ENCODE measurements at places on chromosomes 3 and 15.

DNA sequence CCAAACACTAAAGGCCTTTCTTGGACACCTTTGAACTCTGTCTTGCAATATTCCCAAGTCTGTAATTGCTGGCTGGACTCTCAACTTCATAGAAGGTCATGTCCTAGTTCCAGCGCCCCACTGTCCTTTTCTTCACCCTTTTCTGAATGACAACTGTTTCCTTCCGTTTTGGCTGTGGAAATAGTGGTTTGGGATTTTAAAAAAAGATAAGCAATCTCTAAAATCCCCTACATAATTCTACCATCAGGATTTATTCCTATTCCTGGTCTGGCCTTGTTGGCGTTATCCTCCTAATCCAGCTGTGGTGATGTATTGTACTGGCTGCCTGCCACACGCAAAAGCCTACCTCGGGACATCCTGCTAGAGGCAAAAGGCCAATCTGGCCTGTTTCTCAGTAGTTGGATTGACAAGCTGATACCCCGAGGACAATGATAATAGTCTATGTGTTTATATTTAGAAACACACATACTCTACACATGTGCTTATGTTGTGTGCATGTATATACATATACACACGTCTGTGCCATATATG lies 440.3 kb upstream of the DPH6 start:
- no peak for DNase-seq

GRCh38 chr3:150439657-150440056 lies 31.6 kb downstream of the TSC22D2 start:
- no peak for DNase-seq

GRCh38 chr3:195096053-195096452 lies 174.9 kb downstream of the XXYLT1 start:
- DNase-seq = no peak

DNA sequence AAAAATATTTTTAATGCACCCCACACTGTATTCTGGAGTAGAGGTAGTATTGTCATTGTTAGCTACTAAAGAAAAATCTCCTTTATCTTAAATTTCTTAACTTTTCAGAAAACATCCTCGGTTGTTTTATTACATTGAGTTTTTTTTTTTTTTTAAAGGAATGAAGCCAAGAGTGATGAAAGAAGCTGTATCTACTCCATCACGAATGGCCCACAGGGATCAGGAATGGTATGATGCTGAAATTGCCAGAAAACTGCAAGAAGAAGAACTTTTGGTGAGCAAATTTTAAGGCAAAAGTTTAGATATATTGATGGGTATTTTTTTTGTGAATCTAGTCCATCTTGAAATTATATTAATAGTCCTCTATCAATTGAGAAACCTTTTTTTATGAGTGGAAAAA lies 49.7 kb upstream of the UTS2B start:
- no peak for DNase-seq

DNA sequence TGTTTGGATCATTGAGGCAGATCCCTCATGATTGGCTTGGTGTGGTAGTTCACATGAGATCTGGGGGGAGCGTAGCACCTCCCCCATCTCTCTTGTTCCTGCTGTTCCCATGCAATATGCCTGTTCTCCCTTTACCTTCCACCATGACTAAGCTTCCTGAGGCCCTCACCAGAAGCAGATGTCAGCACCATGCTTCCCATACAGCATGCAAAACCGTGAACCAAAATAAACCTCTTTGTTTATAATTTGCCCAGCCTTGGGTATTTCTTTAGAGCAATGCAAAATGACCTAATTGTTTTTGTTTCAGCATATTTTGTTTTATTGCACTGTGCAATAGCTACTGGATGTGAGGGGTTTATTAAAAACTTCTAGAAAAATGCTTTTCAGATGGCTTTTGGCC lies 56.6 kb upstream of the CHST2 start:
- DNase-seq = no peak

- no peak for DNase-seq
Measured at GRCh38 chr3:185647134-185647879, 61.2 kb downstream of the SENP2 start.

- DNase-seq = no peak
Measured at GRCh38 chr3:67578416-67578815, 76.0 kb downstream of the SUCLG2 start.

DNA sequence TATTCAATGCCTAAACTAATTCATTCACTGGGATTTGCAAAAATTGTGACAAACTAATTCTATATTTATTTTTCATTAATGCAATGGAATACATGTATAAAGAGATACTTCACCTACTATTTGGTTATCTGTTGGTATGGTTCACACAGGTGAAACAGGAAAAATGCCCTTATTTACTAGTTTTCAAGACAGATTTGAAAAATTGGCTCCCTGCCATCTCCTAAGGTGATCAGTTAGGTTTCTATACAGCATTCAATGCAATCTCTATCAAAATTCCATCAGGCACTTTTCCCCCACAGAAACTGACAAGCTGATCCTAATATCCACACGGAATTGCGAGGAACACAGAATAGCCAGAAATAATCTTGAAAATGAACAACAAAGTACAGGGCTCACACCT lies 101.1 kb downstream of the DLG1 start:
- DNase-seq = no peak

- no peak for DNase-seq
Measured at GRCh38 chr3:148036331-148036876, 627.2 kb downstream of the ZIC1 start.

GRCh38 chr3:99396651-99397275 lies 241.6 kb upstream of the COL8A1 start:
- DNase-seq = no peak

- no peak for DNase-seq
Measured at GRCh38 chr3:128179484-128179819, 26.2 kb downstream of the EEFSEC start.

GRCh38 chr15:70488002-70488605 lies 275.3 kb downstream of the UACA start:
- DNase-seq = no peak

GRCh38 chr15:59296181-59296617 lies 76.5 kb downstream of the MYO1E start:
- no peak for DNase-seq

GRCh38 chr3:15011174-15011573 lies 53.9 kb downstream of the MRPS25 start:
- DNase-seq = no peak

DNA sequence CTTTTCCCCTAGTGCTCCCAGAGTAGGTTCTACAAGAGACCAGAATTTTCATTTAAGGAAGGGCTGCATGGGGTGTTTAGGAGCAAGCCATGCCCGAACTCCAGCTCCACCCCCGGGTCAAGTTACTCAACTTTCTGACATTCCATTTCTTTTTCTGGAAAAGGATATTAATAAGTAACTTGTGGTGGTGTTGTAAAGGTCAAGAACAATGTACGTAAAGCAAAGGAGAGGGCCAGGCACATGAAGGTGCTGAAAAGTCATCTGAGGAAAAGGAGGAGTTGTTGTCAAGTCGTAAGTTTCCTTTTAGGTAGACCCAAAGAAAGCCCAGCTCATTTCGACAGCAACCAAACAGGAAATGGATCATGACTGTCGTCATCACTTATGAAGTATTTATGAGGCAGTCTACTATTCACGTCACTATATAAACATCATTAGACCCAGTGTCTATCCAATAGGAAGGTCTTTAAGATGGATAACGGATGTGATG lies 319.6 kb upstream of the IL12A start:
- no peak for DNase-seq

GRCh38 chr3:73072634-73073033 lies 11.2 kb downstream of the EBLN2 start:
- DNase-seq = peak; percentile 49

DNA sequence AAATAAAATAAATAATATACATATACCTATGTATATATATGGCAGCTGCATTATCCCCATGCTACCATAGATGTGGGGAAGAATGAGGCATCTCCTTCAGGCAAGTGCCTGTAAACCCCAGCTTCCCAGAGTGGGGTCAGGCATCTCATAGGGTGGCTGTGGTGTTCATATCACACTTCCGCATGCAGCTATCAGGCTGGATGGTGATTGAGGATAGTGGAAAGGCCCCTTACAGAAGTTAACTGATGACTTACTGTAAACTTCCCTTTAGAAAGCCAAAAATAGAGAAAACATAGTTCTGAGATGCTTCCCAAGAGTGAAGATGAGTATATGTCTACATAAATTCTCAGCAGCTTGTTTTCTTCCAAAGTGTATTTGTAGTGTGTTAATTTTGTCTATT lies 3.5 kb upstream of the PP2D1 start:
- DNase-seq = no peak

DNA sequence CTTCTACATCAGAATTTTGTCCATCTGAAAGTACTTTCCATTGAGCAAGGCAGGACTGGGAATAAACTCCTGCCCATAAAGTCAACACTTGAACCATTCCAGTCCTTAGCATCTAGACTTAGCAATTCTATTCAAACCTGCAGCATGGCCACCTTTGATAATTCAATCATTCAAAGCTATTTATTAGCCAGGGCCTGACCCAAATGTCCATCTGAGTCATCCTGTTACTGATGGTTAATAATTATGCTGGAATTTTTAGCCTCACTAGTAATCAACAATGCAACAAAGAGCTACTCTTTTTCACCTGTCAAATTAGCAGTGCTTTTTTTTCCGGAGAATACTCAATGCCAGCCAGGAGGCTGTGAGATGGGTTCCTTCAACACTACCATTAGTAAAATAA lies 72.7 kb upstream of the SNRK start:
- no peak for DNase-seq

GRCh38 chr3:99145031-99145430 lies 243.5 kb upstream of the DCBLD2 start:
- no peak for DNase-seq

GRCh38 chr3:100516838-100517237 lies 24.4 kb downstream of the TMEM45A start:
- no peak for DNase-seq

GRCh38 chr3:176120507-176120906 lies 1076.8 kb downstream of the TBL1XR1 start:
- no peak for DNase-seq

DNA sequence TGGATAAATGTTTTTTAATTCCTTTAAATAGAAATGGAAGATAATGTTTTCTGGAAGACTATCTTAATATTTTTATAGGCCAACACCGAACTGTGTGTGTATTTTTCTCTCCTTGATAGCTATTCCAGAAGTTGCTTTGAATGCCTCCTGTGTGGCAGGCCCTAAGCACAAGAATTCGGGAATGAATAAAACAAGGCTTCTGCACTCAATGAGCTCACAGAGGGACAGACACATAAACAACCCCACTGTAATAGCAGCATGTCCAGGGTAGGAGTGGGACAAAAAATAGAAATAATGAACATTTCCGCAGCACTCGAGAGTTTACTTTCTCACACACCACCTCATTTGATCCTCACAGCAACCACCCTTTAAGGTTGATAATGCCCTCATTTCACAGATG lies 18.0 kb downstream of the SRGAP3 start:
- no peak for DNase-seq

DNA sequence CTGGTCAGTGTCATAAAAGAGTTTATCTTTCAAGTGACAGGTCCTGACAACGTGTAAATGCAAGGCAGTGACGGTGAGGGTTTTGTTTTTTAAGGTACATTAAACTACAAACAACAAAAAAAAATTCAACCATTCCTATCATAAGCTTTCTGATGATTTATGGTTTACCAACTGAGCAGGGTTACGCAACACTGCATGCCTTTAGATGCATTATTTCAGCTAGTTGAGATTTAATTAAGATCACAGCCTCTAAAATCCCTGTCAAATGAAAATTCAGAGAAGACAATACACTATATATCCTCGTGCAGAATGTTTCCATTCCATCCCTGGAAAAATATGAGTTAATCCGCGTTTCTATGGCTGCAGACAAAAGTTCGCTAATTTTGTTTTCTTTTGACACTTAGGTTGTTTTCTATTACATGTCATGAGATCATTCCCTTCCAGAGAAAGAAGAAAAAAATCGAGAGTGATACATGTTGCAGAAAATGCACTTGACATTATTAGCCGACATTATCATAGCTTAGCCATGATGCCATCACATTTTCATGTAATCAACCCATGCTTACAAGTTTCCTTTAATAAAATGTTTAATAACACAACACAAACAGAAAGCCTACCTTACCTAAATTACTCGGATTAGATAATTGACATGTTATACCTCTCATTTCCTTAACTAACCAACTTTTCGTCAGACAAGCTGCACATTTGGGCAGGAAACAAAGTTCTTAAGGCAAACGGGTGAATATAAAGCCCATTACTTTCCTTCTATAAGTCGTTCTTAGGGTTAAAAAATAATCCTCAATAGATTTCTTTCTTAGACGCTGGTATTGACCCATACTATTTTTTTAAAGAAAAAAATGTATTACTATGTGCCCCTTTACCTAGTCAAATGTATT lies 521.2 kb downstream of the FOXP1 start:
- no peak for DNase-seq

GRCh38 chr3:27171113-27171512 lies 198.1 kb downstream of the NEK10 start:
- DNase-seq = no peak

- no peak for DNase-seq
Measured at GRCh38 chr15:94056314-94056713, 175.0 kb upstream of the MCTP2 start.

DNA sequence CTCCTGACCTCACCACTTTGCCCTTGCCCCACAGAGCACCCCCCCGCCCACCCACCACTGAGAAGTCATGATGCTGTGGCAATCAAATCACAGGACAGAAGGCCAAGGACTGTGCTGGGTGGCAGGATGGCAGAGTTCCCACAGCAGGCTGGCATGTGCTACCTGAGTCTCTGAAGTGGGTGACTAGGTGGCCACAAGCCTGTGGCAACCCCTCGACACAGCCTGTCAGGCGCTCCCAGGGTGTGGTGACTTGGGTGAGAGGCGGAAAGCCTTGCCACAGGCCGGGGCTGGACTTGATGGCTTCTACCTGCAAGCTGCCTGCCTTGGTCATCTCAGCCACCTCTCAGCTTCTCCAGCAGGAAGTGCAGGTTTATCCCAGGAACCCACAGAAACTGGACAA lies 15.6 kb upstream of the DUSP7 start:
- DNase-seq = no peak

GRCh38 chr15:76059320-76060117 lies at the start of gene TMEM266:
TSS of gene TMEM266 (plus strand) at chr15:76059985. CDS start at chr15:76134264, 74,279 bp downstream.
- DNase-seq = no peak

DNA sequence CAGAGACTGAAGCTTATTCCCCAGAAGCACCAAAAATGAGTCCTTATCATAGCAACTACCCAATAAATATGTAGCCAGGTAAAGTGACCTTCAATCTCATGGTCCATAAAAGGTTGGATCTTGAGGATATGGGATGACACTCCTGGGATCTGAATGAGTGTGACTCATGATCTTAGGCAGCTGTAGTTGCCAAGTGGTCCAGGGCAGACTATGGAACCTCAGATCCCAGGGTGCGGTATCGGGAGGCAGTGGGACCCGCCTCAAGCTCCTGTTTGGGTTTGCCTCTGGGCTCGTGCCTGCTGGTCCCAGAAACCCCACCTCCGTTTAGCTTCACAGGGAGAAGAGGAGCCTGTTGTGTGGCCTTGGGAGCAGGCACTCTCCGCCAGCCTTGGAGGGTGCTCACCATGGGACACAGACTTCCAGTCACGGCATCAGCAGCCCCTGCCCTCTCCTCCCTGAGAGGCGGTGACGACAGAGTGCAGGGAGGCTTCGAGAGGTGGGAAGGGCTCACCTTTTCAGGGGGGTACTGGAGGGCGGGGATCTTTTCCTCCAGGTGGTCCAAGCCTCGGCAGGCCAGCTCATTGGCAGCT lies 8.1 kb downstream of the PLIN1 start:
- no peak for DNase-seq

- no peak for DNase-seq
Measured at GRCh38 chr15:77624868-77625267, 7.8 kb downstream of the LINGO1 start.

Measured in Jurkat, Clone E6-1 (cell line).